ENCODE measurements at places on chromosomes 2 and 18. TPM values are rescaled to one million over a fixed set of nuclear protein-coding genes. Genes with fewer than 3 reads are reported as not detected.

Gene GPR35
- 6.7 TPM for total RNA-seq

Gene ACADL
- total RNA-seq, result 21.1 TPM

Gene FZD7
- 14.0 TPM for total RNA-seq

Gene DCDC2C
- total RNA-seq, result not detected
